ENCODE measurements at places on chromosomes 13 and 19.
A peak's percentile ranks its signal among the peaks of the same experiment; 100 is the strongest.

GRCh38 chr13:23688336-23688735, 118.1 kb downstream of the TNFRSF19 start:
- DNase-seq, result no peak

GRCh38 chr13:33219926-33220325, 65.6 kb downstream of the STARD13 start:
- DNase-seq, result no peak

- no peak for DNase-seq
These were observed 29.5 kb downstream of the PEPD start for GRCh38 chr19:33492090-33492489.

DNA sequence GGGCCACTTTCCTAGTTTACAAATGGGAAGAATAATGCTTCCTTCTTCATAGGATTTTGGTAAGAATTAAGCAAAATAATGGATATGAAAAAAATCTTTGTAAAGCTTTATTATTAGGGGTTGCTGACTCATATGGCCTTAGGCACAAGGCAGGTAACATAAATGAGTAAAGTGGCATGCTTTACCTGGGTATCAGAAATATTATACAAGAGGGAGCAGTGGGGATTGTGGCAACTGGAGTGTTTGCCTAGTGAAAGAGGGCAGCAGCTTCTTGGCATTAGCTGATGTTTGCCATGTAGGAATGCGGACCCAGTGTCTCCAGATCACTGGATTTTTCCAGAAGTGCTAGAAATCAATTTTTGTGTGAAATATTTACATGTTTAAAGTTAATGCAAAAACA, 19.5 kb downstream of the WDFY2 start:
- DNase-seq, result no peak

GRCh38 chr13:106233134-106233735, 302.2 kb downstream of the EFNB2 start:
- DNase-seq, result no peak

DNA sequence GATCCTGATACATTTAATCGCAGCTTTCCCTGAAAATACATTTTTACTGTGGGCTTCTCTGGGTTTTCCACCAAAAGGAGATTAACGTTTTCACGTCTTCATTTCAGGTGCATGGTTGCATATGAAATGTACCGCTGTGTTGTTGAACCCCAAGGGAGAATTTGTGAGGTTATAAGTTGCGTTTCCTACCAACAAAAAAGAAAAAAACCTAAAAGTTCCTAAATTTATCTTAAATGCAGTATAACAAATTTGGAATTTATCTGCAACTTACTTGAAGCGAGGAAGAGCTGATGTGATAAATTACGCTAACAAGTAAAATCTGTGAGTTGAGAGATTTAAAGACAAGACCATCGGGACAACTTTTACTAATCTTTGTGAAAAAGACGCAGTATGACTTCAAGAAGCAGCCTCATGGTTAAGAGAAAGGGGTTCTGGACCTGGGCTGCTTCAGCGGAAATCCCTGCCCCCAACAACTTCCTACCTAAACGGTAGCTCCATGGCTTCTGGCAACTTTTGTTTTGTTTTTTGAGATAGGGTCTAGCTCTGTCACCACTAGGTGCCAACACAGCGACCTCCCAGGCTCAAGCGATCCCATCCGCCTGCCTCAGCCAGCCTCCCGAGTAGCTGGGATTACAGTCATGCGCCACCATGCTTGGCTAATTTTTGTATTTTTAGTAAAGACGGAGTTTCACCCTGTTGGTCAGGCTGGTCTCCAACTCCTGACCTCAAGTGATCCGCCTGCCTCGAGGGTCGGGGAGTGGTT, 958 bp upstream of the OBI1 start:
- DNase-seq, result peak; percentile 11

DNA sequence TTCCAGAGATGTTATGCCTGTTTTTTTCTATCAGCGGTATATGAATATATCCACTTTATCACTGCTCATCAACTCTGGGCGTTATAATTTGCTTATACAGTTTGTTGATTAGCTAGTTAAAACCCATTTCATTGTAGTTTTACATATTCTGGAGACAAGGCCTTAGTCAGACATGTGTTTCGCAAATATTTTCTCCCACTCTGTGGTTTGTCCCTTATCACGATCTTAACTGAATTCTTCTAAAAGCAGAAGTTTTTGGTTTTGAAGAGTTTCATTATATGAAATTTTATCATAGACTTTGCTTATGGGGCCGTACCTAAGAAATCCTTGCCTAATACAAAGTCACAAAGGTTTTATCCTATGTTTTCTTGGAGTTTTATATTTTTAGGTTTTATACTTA, 84.6 kb downstream of the FRY start:
- no peak for DNase-seq

- no peak for DNase-seq
These were observed 36.6 kb downstream of the FOXO1 start for GRCh38 chr13:40629678-40630384.

DNA sequence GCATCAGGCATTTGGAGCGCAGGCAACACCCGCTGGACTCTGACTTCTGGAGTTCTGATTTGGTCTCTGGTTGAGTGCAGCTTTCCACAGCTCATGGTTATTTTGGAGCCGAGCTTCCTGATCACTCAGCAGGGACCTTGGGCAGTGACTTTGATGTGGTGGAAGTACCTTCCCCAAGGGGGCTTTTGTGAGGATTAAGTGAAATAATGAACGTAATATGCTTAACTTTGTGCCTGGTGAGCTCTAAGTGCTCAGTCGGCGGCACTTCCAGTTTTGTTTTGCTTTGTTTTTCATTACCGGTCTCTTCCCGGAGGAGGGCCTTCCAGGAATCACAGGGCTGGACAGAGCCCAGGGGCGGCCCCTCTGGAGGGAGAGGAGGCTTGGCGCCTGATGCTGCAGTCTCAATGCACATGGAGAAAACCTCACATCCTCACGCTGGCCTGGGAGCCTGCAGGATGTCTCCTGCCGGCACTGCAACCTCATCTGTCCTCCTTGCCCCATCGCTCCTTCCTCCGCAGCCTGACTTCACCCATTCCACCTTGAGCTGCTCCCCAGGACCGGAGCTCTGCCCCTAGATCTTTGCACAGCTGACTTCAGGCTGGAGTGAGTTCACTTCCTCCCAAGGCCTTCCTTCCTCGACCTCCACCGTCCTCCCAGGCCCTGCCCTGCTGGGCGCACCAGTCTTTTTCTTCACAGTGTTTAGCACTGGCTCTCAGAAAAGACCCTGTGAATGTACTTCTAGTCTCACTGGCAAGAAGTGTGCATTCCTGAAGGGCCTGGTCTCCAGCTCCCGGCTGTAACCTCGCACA, 1.5 kb downstream of the PLEKHF1 start:
- DNase-seq, result no peak

DNA sequence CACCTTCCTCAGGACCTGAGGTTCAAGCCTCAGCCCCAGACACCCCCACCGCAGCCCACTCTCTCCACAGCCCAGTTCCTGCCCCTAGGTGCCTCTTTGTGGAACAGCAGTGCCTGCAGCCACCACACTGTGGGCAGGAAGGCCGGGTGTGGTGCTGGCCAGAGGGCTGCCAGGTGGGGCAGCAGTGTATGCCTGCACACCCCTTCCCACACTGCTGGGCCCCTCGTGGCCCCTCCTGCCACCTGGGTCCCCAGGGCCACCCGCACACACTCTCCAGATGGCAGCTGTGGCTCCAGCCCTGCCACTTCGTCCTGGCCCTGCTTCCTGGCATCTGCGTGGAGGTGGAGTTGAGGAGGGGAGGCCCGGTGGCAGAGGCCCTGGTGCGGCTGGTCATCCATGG, 35.1 kb downstream of the HPN start:
- DNase-seq, result no peak

DNA sequence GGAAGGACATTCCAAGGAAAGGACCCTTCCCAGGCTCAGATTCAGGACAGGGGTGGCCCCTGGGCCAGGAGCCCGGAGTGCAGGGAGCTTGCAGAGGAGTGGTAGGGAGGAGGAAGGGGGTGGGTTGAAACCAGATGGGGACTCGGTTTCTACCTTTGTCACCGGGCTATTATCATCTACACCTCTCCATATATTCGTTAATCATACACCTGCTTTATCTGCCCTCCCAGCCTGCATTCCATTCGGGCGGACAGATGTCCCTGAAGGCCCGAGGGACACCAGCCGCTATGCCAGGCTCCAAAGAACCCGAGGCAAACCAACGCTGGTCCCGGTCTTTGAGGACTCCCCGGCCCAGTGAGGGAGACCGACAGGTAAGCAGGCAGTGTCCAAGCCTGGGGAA, 15.5 kb upstream of the MYH14 start:
- no peak for DNase-seq

GRCh38 chr13:109206616-109207015, 577.2 kb downstream of the MYO16 start:
- no peak for DNase-seq

- no peak for DNase-seq
These were observed 11.1 kb upstream of the ZNF613 start for GRCh38 chr19:51916167-51916566.

- no peak for DNase-seq
These were observed 85.5 kb downstream of the ELF1 start for GRCh38 chr13:40933508-40934204.

DNA sequence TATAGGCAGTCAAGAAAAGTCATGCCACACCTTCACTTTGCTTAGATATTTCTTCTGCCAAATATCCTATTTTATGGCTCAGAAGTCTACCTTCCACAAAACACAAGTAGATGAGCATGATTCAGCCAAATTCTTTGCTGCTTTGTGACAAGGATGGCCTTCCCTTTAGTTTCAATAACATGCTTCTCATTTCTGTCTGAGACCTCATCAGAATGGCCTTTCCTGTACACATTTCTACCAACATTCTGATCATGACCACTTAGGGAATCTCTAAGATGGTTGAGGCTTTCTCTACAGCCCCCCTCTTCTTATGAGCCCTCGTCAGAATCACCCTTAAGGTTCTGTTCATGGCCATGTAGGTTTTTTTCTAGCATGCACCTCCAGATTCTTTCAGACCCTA, 96.2 kb downstream of the COL4A2 start:
- DNase-seq, result no peak

DNA sequence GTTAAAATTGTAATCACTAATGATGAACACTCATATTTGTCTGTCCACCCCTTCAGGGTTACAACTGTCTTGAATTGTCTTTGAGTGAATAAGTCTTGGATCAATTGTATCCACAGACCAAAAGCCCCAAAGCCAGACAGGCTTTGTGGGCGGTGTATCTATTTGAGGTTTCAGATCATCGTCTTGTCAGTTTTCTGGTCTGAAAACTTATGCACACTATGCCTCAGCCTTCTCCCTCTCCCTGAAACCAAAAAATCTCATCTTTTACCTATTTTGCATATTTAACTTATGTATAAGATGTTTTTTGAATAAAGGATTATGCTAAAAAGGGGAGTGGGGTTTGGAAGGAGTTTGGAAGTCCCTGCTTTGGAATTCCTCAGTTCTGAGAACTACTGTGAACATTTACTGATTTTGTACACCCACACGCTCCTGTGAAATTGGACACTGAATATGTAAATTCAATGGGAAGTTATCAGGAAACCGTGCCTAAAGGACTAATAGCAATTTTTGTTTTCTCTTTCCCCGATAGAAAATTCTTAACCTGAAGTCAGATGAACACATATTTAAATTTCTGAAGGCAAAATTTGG, 52.1 kb downstream of the DPY19L3 start:
- no peak for DNase-seq

DNA sequence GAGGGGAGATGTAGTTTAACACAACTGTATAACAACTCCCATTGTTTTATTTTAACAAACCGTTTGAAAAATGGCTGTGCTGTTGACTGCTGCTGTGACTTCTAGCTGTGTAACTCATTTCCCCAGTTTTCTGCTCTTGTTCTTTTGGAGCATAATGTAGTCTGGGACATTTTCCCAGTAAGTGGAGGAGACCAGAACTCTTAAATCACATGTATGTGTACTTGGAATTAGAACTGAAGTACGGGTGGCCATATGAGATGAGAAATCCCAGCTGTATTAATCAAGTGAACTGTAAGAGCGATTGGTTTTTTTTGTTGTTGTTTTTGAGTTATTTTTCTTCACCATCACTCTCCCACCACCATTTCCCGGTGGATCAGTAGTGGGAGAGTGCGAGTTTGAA, 49.4 kb upstream of the RNF113B start:
- DNase-seq, result no peak

GRCh38 chr13:60463787-60464186, 66.8 kb downstream of the TDRD3 start:
- no peak for DNase-seq

- DNase-seq, result peak; percentile 50
These were observed 11.2 kb downstream of the ACTN4 start for GRCh38 chr19:38658462-38659306.

DNA sequence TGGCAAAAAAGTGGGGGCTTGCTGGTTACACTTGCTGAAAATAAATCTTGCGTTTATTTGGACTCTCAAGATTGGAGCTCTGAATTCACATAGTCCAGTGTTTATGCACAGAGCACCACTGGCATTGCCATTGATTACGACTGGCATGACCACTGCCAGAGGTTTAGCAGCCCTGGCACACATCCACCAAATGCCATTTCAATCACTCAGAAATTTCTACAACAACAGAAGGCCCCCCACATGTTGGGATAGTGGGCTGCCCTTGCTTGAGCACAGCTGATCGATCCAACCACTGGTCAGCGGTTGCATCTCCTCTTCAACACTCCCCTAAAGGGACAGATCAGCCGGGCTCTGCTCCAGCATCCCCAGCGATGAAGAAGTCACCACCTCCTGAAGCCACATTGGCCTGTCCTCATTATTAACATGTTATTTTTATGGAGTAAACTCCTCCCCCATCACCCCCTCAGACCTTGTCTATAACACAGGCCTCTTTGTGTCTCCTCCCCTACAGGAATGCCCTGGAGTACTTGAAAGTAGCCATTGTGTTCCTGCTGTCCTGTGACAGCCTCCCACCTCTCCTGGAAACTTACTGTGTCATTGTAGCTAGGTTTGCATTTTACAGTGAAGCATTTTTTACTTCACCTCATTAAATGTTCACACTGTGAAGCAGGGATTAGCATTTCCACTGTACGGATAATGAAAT, 51.3 kb downstream of the CDADC1 start:
- DNase-seq, result no peak

DNA sequence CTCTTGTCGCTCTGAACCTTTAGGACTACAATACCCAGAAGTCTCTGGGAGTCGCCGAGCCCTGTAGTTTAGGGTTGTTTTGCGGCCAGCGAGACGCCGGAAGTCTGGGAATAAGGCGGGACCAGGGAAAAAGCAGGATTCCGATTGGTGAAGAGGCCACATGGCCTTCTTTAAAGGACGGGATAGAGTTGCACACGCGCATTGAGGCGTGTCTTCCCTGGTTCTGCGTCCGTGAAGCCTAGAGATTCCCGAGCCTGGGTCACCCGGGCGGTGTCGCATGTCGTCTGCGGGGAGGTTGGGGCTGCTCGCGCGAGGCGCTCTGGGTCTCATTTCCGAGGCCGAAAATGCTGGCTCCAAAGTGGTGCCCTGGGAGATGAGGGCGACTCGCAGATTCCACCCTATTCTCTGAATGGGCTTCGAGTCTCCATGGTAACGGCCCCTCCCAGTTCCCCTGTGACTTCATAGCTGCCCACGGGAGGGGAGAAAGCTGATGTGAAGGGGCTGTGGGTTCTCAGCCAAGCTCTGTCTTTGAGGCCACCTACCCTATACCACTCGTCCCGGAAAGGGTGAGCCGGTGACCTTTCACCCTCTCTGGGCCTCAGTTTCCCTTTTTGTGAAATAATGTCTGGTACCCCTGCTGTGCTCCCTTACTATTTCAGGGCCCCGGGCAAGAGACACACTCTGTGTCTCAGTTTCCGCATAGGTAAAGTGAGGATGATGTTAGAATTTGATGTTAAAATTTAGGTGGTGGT, 614 bp upstream of the ZSCAN5A start:
- peak; percentile 98 for DNase-seq
